ENCODE measurements at places on chromosomes 13 and 19.

DNA sequence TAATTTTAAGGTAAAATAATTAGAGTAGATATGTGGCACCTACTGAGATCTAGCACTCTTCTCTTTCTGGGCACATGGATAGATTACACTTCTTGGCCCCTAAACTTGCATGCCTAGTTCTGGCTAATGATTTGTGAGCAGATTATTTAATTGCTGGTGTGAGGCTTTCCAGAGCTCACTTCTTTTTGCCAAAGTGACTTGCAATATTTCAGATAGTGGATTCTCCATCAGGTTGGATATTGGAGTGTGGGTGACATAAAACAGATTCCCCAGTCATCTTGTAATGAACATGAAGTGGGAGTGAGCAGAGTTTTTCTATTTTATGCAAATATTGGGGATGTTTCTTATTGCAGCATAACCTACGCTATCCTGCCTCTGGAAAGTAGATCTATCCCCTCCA is 247.9 kb downstream of the KLF5 start:
- no peak for DNase-seq

GRCh38 chr19:58509731-58510083 is 2.1 kb downstream of the SLC27A5 start:
- no peak for DNase-seq

- no peak for DNase-seq
Observed at GRCh38 chr19:34990578-34991192, 9.4 kb upstream of the GRAMD1A start.

- no peak for DNase-seq
Observed at GRCh38 chr19:12834566-12834943, at the start of gene RTBDN. RTBDN (minus strand) TSS chr19:12834579; CDS start chr19:12829979, 4,600 bp downstream.

- DNase-seq, result no peak
Observed at GRCh38 chr13:30787738-30788525, 52.6 kb downstream of the ALOX5AP start.

DNA sequence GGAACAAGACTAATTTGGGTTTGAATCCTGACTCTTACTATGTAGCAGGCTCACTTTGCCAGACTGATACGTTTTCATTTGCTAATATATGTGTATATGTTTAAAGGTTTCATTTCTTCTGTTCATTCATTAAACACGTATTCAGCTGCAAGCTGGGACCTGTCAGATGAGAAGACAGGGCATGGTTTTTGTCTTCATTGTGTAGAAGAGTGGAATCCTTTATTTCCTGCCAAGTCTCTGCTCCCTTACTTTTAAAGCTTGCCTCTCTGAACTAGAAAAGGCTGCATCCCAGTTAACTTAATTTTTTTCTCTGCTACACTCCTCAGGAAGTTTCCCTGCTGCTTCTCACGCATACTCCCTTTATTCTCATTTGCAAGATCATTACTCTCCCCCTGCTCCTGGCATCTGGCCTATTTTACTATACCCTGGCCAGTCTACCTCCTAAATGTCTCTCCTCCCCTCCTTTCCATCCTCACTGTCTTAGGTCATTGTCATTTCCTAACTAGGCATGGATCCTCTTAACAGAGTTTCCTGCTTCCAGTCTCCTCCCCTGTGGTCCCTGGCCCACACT is 141.0 kb upstream of the TMTC4 start:
- no peak for DNase-seq

DNA sequence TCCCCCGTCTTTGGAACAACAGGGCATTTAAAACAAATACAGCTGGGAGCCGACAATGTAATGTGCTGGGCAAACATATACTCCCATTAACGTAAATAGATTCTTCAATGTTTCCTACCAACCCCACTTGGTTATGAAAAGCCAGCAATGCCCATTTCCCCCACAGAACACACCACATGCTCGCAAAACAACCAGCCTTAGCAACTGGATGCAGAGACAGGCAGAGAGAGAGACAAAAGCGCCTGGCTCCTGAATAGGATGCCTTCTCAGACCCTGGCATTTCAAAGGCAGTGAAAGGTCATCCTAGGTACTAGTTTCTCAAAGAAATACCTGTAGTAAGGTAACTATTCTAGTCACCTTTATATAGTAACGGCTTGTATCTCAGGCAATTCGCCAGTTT is 462.9 kb downstream of the ITGBL1 start:
- DNase-seq, result no peak

DNA sequence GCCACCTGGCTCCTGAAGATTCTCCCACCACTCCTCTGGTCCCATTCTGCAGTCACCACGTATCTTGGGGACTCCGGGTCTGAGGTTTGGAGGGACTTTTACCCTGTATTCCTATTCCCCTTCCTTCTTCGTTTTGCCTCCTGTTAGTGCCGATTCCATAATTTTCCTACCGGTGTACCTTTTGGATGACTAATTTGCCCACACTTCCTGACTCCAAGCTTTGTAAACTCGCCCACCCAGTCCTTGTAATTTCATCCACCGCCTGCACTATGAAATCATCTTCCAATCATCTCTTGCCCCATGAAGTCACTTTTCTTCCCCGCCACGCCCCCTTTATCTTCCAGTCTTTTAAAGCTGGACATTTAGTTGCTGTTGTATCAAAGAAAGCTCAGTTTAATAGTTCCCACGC is 572 bp downstream of the UCHL3 start:
- no peak for DNase-seq

GRCh38 chr13:93225610-93226009 is 997 bp upstream of the GPC6 start:
- DNase-seq, result no peak

DNA sequence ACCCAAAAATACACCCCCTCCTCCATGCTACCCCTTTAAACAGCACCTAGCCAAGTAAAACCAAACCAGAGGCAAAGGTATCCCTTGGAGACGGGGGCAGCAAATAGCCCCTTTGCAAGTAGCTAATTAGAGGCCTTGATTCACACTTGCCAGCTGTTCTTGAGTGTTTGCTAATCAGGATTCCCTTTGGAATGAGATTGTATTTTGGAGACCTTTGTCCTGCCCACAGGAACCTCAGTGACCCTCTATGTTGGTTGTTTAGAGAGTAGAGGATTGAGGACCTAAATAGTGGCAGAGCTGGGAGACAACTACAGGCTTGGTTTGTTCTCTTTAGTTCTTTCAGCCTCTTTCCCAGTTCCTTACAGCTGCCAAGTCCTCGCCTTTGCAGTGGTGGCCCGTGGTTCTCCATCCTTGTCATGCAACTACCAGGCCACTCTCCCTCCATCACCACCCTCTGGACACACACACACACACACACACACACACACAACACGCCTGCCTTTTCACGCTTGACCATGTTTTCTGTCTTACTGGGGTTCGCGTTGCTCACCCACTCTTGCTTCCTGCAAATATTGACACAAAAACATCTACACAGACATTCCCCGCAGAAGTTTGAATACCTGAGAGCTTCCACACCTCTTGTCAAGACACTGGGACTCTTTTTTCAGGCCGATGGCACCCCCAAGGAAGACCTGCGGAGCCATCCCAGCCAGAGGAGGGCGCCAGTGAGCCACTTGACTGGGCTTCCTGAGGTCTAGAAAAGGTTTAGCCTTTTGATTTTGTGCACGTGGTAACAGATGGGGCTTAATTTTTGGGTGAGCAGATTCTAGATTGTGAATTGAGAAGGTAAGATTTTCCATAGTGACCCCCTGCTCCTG is 80.0 kb upstream of the GPR183 start:
- DNase-seq, result peak; percentile 57

- DNase-seq, result no peak
Observed at GRCh38 chr19:2561895-2562294, 86.0 kb downstream of the GADD45B start.

GRCh38 chr19:282501-282900 is 8.7 kb downstream of the PLPP2 start:
- no peak for DNase-seq

DNA sequence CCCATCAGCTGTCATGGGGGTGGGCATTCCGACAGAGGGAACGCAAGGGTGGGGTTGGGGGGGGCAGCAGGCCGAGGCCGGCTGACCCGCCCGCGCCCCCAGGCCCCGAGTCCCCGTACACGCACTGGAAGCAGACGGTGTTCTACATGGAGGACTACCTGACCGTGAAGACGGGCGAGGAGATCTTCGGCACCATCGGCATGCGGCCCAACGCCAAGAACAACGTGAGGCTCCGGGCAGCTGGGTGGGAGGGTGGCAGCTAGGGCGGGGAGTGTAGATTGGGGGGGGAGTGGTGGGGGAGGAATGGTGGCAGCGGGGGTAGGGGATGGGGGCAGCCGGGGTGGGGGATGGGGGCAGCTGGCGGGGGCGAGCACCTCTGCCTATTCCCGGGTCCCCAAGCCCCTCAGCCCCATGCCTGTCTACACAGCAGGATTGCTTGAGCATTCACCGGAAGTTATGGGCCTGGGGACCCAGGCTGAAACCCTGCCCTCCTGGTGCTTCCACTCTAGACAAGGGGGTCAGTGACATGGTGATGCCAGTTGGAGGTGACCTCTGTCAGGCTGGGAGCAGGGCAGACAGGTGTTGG is 2.8 kb upstream of the ADM5 start:
- no peak for DNase-seq

DNA sequence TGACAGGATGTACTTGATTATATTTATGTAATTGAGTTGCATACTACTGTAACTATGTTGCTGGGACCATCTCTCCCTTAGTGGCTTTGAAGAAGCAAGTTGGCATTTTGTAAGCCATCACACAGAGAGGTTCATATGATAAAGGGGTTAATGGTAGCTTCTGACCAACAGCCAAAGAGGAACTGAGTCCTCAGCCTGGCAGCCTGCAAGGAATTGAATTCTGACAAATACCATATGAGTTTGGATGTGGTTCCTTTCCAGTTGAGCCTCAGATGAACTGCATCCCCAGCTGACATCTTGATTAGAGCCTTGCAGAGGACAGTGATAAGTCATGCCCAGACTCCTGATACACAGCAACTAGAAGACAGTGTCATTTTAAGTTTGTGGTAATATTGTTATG is 8.6 kb upstream of the MYCBP2 start:
- no peak for DNase-seq

DNA sequence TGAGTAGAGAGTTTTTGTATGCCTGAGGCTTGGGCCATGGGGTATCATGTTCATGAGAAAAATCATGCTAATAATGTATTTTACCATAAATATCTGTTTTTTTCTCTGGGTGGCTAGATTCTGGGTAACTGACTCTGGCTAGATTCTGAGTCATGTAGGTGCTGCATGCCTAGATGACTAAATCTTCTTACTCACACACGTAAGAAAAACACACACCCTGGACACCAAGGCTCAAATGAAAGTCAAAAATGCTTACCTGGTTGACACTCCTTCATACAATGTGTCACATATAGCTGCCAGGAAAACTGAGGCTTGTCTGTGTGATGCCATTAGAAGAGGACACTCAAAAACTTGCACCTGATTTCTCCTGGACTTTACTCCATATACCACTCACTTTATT is 597.4 kb upstream of the SLITRK1 start:
- DNase-seq, result no peak

DNA sequence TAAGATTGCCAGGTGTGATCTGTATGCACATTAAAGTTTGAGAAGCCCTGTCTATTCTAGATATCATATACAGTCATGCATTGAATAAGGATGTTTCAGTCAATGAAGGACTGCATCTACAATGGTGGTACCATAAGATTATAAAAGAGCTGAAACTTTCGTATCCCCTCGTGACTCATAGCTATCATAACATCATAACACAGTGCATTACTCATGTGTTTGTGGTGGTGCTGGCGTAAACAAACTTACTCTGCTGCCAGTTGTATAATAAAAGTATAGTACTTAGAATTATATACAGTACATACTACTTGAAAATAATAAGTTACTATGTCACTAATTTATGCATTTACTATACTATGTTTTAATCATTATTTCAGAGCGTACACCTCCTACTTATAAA is 489.3 kb downstream of the GPC6 start:
- DNase-seq, result no peak

DNA sequence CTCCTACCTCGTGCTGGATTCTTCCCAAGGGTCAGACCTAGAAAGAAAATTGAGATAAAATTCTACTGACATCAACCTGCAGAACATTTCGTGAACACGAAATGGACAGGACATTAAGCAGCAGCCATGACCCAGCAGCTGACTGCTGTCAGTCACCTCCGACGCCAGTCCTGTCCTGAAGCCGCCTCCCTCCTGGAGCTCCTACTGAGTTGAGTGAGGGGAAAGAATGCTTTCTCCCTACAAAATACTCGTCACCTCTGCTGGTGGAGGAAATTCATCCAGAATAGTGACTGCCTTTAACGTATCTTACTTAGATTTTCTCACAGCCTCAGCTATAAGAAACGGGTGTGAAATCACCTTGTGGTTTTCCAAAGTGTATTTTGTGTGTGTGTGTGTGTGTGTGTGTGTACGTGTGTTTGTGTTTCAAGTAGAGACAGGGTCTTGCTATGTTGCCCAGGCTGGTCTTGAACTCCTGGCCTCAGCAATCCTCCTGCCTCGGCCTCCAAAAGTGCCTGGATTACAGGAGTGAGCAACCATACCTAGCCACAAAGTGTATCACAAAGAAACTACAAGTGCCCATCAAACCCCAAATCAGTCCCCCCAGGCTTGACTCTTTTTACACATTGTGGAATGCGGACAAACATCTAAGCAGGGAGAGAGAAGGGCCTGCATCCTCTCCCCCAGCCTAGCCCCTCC is 2.3 kb upstream of the C13orf42 start:
- DNase-seq, result no peak

DNA sequence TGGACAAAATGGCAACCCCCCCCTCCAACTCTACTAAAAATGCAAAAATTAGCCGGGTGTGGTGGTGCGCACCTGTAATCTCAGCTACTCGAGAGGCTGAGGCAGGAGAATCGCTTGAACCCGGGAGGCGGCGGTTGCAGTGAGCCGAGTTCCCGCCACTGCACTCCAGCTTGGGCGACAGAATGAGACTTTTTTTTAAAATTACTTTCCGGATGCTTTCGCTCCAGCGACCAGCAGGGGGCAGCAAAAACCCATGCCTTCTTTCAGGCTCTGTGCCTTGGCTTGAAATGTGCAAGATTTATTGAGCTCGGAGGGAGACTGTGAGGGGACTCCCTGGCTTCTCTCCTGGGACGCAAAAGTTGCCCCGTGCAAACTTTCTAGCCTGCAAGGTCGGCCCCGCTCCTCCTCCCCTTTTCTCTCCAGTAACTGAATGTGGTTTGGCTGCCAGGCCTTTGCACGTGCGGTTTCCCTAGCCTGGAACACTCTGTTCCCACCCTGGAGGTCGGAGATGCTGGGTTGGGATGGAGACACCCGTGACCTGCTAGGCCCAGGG is 61.4 kb upstream of the NFIC start:
- DNase-seq, result peak; percentile 56

GRCh38 chr13:97238432-97238831 is 16.3 kb downstream of the MBNL2 start:
- DNase-seq, result no peak

GRCh38 chr19:15684828-15685227 is 11.9 kb downstream of the CYP4F12 start:
- no peak for DNase-seq

- DNase-seq, result no peak
Observed at GRCh38 chr13:110319774-110320509, 12.9 kb downstream of the COL4A2 start.

DNA sequence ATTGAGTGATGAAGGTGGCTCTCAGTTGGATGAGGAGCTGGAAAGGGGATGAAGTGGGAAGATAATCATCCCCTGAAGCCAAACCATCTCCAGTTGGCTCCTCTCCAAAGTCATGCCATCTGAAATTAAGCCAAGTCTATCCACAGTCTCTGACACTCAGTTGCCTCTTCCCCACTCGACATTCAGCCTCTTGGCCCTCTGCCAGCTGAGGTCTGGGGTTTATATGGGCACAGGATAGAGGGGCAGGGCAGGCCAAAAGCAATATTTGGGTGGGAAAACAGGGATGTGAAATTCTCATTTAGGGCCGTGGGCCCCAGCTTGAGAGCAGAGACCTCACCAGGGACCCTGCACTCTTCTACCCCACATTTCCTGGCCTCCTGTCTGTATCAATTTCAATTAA is 85.9 kb downstream of the SLITRK1 start:
- DNase-seq, result no peak

All from omental fat pad (tissue), 4 donors.